ENCODE measurements at places on chromosomes 13 and 19.

DNA sequence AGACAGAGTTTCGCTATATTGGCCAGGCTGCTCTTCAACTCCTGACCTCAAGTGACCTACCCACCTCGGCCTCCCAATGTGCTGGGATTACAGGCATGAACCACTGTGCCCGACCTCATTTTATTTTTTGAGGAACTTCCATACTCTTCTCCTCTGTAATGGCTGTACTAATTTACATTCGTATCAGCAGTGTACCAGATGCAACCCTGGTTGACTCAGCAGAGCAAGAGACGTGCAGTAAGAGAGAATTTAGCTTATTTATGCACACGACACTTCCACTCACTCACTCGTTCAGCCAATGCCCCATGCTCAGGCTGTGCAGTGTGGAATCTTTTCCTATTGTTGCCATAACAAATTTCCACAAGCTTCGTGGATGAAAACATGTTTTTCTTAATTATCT is 6.9 kb downstream of the KIR3DL3 start:
- no peak for DNase-seq

GRCh38 chr13:102089177-102089576 is 312.7 kb downstream of the FGF14 start:
- no peak for DNase-seq

DNA sequence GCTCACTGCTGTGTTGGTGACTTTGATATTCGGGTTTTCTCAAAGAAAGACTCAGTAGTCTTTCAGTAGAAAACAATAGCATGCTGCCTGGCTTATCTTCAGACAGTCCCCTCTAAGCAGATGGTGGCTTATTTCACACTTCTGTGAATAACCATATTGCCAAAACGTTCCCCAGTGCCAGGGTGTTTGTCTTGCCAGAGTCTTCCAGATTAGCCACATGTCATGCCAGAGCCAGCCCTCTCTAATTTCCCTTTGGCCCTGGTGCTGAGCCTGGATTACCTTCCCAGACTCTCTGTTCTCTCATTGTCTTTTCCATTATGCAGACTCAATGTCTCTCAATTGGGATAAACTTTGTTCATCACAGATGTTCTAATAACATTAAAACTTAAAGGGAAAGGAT is 488.0 kb upstream of the ATXN8OS start:
- DNase-seq, result no peak

DNA sequence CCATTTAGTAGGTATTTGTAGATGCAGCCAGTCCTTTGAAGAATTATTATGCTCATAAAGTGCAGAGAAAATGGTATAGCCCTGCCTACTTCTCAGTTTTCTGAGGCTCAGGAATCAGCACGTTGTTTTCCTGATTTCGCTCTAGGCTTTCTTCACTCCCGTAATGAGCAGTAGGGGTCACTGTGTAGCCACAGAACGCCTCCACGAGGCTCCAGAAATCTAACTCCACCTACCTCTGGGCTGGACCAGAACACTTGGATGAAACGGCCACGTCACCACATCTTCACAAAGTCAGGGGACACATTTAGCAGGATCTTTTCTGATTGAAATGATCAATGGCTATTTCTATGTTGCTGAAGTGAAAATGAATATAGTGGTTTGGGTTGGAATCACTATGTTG is 49.8 kb upstream of the GTF3A start:
- peak; percentile 82 for DNase-seq

DNA sequence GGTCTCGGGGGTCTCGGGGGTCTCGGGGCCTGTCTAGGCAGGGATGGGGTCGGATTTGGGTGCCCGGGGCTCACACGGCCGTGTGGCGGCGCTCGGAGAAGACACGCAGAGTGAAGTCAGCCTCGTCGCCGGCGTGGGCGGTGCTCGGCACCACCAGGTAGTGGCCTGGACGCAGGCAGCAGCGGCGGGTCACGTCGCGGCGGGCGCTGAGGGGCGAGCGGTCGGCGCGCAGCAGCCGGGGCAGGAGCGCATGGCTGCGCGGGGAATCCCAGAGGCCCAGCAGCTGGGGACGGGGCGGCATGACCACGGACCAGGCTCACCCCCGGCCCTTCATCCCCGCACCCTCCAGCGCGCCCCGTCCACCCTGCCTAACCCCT is 8.2 kb downstream of the CAPN12 start:
- DNase-seq, result no peak

DNA sequence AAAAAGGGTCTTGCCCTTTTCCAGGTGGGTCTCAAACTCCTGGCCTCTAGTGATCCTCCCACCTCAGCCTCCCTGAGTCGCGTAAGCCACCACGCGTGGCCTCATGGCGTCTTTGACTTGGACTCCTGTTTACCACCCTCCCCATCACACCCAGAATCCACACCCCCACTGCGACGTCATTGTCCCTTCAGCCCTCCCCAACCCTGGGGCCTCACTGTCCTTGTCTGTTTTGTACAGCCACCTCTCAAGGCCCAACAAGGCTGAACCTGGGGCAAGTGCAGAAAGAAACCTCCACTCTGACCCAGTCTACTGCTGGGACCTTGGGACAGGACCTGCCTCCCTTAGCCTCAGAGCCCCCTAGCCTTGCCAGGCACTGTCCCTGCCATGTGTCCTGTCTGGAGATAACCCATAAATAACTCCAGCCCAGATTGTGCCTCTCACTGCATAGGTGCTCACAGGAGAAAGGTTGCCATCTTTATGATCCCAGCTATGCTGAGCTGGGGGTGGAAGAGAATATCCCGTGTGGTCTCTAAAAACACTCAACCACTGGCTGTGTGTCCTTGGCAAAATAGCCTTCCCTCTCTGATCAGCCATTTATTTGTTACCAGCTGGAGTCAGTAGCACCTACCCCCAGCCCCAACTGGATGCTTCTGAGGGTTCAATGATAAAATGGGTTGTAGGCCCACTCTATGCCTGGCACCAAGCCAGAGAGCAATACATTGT is 1.8 kb upstream of the IFI30 start:
- no peak for DNase-seq

GRCh38 chr19:49872245-49873128 is 4.7 kb downstream of the AKT1S1 start:
- no peak for DNase-seq

GRCh38 chr13:99911965-99912566 is 59.5 kb downstream of the ZIC5 start:
- DNase-seq, result no peak

DNA sequence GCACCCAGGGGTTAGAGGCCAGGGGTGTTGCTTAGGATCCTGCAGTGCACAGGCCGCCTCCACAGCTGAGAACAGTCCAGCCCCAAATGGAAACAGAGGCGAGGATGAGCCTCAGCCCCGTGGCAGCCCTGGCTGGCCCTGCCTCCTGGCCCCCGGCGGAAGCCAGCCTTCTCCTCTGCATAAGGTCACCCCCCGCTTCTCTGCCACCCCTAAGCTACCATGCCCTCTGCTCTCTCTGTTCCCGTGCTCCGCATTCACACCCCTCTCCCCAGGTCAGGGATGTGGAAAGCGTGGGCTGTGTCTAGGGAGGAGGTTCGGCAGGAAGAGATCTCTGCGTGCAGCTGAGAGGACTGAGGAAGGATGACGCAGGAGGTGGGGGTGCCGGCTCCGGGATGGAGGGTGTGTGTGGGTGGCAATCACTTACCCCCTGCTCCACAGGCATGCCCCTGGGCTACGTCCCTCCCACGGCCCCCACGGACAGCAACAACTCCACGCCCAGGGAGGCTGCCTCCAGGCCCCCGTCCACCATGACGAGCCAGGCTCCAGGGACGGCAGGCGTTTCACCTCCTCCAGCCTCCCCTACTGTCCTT is 6.0 kb downstream of the SSC5D start:
- peak; percentile 33 for DNase-seq

DNA sequence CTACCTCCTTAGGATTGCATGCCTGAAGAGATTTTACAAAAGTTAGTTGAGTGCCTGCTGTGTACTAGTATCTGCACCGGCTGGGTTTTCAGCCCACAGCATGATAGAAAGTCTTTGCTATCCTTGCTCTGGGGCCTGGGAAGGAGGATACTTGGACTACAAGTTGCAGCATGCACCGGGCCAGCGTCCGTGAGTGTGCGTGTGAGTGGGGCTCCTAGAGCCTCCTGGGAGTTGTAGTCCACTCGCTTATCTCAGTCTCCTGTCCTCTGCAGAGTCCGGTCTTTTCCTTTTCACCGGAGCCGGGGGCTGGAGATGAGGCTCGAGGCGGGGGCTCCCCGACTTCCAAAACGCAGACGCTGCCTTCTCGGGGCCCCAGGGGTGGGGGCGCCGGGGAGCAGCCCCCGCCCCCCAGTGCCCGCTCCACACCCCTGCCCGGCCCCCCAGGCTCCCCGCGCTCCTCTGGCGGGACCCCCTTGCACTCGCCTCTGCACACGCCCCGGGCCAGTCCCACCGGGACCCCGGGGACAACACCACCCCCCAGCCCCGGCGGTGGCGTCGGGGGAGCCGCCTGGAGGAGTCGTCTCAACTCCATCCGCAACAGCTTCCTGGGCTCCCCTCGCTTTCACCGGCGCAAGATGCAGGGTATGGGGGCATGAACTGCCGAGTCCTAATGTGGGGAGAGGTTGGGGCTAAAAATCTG is 20.6 kb downstream of the BRSK1 start:
- no peak for DNase-seq

GRCh38 chr13:114131583-114132418 is 622 bp downstream of the RASA3 start:
- no peak for DNase-seq

DNA sequence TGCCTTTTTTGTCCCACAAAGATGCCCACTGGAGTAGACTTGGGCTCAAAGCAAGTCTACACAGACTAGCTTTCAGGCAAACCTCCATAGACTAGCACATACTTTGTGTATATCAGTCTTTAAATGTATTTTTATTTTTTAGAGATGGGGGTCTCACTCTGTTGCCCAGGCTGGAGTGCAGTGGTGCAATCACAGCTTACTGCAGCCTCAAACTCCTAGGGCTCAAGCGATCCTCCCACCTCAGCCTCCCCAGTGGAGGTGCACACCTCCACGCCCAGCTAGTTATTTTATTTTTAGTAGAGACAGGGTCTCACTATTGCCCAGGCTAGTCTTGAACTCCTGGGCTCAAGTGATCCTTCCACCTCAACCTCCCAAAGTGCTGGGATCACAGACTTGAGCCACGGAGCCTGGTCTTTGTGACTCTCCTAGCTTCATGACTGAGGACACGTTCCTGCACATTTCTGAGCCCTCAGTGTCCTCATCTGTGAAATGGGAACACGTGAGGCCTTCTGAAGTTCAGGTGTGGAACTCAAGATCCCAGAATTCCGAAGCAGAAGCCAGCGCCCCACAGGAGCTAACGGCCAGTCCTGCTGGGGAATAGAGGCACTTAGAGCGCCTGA is 5.1 kb upstream of the TPM4 start:
- no peak for DNase-seq

DNA sequence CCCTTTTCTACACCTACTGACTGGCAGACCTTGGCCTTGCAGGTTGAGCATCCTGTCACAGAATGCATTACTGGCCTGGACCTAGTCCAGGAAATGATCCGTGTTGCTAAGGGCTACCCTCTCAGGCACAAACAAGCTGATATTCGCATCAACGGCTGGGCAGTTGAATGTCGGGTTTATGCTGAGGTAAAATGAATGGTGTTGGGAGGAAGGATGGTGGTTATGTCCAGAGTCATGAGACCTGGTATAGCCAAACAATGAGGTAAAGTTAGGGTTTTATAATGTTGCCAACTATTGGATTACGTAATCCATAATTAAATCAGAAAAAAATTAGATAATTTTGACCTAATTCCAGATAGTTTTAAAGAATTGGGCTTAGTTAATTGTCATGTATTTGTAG is 212.5 kb downstream of the PCCA start:
- no peak for DNase-seq

DNA sequence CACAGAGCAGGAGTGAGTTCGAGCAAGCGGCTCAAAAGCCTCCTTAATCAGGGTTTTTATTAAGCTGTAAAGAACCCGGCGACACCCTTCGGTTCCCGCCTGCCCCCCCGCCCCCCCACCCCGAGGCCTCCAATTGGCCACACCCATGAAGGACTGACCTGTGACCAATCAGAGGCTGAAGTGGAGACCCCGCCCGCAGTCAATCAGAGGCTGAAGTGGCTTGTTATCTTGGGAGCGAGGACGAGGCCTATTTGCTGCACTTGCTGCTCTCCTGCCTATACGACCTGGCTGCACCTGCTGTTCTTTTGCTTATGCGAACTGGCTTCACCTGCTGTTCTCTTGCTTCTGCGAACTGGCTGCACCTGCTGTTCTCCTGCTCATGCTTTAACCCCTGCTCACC is 844.9 kb downstream of the OLFM4 start:
- DNase-seq, result no peak

GRCh38 chr19:38880076-38880881 is 2.2 kb upstream of the RINL start:
- no peak for DNase-seq

- no peak for DNase-seq
Observed at GRCh38 chr13:111916201-111916600, 150.7 kb upstream of the SOX1 start.

- no peak for DNase-seq
Observed at GRCh38 chr13:79307433-79307861, 98.6 kb downstream of the RBM26 start.

- DNase-seq, result peak; percentile 37
Observed at GRCh38 chr13:111058796-111059506, 56.2 kb upstream of the ARHGEF7 start.

DNA sequence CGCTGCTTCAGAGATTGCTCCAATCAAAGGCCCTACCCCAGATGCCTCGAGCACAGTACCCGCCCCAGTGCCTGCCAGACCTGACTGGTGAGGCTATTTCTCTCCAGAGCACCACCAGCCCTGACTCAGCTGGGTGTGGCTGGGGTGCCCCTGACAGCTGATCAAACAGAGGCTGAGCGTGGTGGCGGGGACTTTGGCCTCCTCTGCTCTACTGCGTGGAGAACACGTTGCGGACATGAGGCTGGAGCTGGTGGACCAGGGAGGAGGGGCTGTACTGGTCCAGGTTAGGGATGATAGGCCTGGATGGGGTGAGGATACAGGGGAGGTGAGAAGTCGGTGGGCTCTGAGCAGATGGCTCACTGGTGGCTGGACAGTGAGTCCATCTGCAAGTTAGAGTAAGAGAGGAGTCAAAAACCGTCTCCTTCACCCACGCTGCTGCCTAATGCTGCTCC is 3.5 kb upstream of the DOCK6 start:
- DNase-seq, result no peak

- no peak for DNase-seq
Observed at GRCh38 chr13:110470272-110471009, 91.1 kb downstream of the RAB20 start.

- DNase-seq, result no peak
Observed at GRCh38 chr13:51913421-51914136, 51.8 kb downstream of the CCDC70 start.
